ENCODE measurements at places on chromosomes 12 and 14.

DNA sequence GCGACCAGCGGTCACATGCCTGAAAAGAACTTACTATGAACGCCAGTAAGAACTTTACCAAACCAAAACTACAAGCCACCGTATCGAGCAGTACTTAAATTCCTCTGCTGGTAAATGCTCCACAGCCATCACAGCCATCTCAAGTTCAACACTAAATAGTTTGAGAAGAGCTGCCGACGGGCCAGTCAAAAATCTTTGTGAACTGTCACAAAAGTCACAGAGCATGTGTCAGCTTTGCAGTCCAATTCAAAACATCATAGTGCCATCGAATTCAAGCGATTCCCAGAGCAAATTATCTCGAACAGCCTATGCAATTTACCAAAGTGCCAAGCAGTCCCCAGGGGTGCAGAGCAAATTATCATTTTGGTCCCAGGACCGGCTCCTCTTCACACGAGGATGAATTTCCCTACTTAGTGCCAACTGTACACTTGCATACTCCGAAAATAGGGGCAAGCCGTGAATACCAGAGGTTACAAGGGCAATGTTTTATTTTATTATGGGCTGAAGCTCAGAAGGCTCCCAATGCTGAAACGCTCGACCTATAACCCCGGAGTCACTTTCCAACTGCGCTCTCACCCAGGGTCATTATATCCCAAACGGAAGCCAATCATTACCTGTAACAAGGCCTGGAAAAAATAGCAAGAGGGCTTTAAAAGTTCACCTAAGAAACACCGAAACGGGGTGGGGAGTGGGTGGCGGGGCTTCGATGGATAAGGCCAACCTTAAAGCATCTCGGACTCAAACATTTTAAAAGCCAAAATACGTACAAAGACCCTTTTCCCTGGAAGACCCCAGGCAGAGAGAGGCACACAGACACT lies 1.1 kb downstream of the LRP6 start:
- peak; percentile 66 for DNase-seq

- peak; percentile 63 for DNase-seq
Observed at GRCh38 chr14:74018174-74018585, 908 bp downstream of the ENTPD5 start.

DNA sequence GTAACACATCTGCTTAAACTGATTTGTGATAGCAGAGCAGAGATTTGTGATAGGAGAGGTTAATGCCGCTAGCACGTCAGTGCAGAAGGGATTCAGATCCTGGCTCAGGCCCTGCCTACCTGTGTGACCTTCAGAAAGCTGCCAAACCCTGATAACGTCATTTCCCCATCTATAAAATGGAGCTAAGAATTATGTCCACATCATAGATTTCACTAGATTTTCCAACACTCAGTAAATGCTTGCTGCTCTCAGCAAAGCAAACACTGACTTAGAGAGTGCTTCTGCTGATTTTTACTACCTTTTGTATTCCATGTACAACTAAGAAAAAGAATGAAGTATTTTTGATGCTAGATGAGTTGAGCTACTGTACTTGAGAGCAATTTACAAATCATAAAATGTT lies 261.4 kb downstream of the ITPR2 start:
- DNase-seq: no peak

DNA sequence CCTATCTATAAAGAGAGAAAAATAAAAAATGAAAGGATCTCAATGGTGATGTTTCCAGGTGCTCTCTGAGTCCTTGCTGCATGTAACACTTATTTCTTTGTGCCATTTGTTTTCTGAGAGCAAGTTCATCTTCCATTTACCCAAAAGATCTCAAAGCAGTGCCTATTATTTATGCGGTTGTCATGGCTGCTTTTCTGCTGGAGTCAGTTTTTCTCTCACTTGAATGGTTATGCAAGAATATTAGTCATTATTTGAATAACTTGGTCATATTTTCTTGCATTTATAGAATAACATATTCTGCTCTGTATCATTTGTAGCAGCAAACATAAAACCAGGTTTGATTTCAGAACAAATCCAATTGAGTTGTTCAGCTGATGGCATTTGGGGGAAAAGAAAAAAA lies 141.8 kb upstream of the G2E3 start:
- DNase-seq: no peak

- DNase-seq: peak; percentile 71
Observed at GRCh38 chr14:58907803-58908202, 270.0 kb downstream of the DACT1 start.

DNA sequence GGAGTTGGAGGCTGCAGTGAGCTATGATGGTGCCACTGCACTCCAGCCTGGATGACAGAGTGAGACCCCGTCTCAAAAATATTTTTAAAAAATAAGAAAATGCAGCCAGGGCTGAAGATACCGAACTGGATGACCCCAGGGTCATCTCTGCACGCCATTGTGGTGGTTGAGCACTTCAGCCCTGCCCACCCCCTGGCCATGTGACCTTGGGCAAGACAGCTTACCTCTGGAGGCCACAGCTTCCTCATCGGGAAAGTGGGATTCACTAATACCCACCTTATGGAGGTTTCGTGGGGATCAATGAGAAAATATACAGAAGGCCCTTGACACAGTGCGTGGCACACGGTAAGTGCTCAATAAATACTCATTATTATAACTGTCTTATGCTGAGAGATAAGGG lies 25.5 kb downstream of the MVK start:
- DNase-seq: no peak

GRCh38 chr12:112116232-112117060 lies 7.9 kb upstream of the NAA25 start:
- peak; percentile 56 for DNase-seq

DNA sequence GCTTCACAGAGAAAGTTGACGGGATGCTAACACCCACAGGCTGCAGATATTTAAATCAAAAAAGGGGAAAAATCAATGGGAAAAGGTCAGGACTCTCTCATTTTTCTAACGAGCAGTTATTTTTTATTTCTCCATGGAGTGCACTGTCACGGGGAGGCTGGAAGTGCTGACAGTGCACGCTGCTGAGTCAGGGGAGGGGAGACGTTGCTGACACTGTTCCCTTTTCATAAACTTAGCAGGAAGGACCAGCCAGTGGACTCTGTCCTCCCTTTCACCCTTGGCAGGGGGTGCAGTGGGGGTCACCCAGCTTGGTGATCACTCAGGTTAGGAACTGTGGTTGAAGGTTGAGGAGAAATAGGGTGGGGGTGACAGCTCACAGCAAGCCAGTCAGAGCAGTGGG lies 65.6 kb upstream of the FUT8 start:
- DNase-seq: peak; percentile 7

DNA sequence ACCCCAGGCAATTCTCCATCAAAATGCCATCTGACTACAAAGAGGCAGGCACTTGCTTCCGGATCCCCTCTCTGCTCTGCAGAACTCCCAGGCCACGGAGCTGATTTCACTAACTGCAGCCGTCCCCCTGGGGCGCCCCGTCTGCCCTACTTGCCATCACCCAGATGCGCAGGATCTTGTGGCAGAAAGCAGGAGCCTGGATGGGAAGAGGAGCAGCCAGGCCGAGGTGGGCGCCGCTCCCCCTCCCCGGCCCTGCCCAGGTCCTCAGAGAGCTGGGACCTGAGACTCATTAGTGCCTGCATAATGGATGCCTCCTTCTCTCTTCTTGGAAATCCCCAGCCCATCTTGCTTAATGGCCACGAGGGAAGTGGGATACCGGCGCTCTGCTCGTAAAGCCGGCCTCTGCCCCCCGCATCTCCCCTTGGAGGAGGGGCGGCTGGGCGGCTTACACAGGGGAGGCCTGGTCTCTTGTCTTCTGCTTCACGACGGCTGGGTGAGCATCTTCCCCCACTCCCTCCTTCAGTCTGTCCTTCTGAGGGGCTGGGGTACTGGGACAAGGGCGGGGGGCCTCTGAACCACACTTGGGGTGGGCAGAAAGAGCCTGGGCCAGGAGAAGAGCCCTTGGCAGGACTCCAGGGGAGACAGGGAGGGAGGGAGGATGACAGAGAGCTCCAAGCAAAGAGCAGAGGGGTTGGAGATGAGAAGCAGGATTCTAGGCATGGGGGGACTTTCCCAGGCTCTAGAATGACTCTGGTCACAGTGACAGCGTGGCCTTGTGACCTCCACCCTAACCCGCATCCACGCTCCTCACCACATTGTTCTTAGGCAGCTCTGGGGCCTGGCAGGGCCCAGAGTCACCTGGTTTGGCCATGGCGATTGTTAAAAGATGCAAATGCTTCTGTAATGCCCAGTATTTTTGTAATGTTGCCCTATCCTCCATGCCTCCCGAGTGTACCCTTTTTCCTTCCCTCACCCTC lies 19.4 kb upstream of the EML1 start:
- DNase-seq: no peak

GRCh38 chr12:58888131-58888783 lies 32.0 kb downstream of the LRIG3 start:
- peak; percentile 36 for DNase-seq

DNA sequence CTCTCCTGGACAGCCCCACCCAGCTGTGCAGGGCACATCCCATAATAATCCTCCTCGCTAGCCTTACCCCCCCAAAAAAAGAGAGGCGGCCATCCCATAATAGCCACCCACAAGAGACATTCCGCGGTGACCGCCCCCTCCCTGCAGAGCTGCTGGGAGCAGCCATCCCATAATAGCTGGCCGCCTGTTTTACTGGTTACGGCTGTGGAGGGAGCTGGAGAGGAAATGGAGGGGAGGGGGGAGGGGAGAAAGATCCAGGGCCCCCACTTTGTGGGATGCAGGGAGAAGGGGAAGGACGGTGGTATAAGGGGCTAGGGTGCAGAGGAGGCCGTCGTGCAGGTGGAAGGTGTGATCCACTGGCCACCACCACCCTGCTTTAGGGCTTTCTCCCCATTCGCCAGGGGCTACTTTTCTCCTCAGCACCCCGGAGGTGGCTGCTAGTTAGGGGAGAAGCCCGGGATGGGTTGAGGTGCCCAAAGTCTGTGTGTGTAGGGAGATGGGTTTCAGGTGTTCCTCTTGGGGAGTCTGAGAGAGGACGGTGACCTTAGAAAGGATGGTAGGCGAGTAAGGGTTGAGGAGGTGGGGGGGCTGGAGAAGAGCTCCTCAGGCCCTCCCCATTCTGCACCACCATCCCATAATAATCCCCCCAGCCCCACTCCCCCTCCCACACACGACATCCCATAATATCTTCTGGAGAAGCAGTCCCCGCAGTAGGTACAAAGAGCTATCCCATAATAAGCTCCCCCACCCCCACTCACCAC lies 6.0 kb upstream of the CHD4 start:
- DNase-seq: peak; percentile 83

- DNase-seq: no peak
Observed at GRCh38 chr14:96634896-96635295, 132.7 kb downstream of the PAPOLA start.

DNA sequence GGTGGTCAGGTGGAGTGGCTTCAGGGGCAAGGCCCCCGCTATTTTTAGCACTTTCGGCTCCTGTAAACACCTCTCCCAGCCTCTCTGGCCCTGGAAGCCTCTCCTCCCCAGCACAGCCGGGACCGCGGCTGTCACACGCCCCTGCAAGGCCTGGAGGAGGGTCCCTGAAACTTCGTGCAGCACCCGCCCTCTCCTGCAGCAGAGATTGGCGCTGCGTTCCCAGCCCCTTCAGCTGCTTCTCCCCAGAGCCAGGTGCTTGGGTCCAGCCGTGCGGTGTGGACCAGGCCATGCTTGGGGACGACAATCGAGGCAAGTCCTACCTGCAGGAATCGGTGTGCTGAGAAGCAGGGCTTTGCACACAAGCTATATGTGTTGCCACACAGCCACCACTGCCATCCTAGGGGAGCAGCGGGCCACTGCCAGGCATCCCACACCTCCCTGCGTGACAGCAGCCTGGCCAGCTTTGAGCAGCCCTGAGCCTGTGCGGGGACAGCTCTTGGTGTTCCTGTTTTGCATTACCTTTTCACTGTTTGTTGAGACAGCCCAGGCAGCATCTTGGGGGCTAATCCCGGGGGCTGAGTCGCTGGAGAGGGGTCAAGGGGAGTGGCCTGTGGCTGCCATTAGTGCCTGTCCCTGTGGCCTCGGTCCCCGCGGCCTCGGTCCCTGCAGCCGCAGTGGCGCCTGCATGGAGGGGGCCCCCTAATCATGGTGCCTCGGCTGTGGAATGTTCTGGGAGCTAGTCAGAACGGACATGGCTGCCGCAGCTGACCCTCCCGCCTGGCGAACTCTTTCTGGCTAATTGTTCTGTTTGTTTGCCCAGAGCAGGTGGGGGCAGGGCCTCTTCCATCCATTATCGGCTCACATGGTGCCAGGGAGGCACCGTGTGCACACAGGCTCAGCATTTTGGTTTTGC lies 27.6 kb upstream of the TRAF3 start:
- DNase-seq: no peak

DNA sequence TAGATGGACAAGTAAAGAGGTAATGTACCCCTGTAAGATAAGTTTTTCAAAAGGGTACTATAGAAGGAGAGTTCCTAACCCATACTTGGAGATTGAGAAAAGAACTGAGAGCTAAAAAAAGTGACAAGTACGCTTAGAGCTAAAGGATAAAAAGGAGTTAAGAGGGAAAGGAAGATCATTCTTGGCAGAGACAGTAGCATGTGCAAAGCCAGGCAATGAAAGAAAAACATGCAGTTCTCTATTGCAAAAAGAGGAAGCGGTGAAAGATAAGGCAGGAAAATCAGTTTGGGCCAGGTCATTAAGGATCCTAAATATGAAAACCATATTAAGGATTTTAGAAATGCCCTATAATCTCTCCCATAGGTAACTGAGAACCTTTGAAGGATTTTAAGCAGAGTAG lies 500.4 kb upstream of the GARIN6 start:
- no peak for DNase-seq

- peak; percentile 3 for DNase-seq
Observed at GRCh38 chr14:100790502-100791347, 35.2 kb upstream of the MEG3 start.

DNA sequence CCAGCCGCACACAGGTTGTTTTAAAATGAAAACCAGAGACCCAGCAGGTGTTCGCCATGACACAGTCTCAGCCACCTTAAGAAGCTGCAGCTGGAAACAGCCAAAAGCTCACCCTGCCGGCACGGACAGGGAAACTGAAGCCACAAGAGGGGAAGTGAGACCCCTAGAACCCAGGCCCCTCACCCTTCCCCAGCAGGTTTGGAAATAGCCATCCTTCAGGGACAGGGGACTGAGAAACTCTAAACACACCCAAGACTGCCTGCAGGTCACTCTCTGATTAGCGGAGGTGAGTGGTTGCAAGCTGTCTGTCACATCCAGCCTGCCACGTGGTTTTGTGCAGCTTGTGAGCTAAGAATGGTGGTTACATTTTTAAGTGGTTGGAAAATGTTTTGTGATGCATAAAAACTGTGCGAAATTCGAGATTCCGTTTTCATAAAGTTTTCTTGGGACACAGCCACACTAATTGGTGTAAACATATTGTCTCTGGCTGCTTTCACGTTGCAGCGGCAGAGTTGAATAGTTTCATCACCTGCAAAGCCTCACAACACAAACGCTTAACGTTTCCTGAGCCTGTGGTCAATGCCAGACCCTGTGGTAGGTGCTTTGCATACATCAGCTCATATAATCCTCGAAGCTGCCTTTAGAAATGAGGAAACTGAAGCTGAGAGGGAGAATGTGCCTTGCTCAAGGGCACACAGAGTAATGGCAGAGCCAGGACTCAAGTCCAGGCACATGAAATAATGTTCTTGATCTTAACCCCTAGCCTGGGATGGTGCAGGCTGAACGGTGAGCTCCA lies 1.7 kb upstream of the SELPLG start:
- DNase-seq: no peak

Data from EH (cell line).